ENCODE measurements at places on chromosomes 7 and 10.

GRCh38 chr10:35324196-35324595 is 12.1 kb upstream of the CCNY start:
- no peak for DNase-seq

DNA sequence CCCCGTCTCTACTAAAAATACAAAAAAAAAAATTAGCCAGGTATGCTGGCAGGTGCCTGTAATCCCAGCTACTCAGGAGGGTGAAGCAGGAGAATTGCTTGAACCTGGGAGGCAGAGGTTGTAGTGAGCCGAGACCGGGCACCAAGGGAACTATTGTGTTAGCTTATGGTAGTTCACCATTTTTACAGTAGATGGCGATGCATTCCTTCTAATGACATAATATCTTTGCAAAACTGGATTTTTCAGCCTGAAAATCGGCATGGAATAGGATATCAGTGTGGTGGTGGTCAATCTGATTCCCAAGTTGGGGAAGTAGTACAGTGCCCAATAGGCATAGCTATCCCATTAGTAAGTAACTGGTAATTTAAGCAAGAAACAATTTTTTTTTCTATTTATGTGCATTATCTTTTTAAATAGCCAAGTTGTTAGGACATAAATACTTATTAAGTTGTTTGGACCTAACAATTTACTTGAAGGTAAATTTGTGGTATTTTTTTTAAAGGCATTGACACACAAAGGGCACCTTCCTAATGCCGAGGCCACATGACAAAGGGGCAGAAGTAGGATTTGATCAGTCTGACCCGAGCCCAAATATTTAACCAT is 17.6 kb upstream of the IMPDH1 start:
- no peak for DNase-seq

- DNase-seq, result no peak
Observed at GRCh38 chr7:101236292-101236835, 1.2 kb downstream of the CLDN15 start.

DNA sequence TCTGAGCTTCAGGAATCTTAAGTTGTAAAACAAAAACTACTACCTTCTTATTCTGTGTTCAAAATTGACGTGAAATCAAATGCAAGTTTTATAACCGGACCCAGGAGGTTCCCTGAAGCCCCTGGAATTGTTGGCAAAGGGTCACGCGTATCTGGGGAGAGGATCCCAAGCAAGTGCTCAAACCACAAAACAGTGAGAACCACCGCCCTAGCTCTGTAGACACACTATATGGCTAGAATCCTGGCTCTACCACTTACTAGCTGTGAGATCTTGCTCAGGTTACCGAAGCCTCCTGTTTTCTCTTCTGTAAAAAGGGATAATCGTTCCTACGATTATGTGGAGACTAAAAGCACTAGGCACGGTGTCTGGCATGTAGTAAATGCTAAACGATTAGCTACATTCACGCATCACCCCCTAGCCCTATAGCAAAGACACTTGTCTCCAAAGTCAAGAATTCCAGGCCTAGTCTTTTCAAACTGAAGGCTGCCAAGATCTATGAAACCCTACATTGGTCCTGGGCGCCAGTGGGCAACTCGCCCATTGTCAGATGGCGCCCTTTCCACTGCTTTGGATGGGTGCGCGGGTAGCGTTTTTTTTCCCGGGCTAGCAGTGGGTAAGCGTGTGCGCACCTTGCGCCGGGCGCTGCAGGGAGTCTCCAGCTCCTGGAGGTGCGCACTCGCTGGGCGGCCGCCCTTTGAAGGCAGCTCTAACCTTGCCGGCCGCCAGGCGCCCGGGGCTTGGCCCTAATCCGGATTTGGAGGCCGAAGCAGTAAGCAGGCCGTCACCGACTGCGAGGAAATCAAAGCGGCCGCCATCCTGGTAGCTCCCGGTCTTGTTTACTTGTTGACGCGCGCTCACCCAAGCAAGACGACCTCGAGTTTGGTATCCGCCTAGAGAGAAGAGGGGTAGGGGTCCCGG is 11.6 kb upstream of the NKX2-3 start:
- DNase-seq, result no peak

- DNase-seq, result no peak
Observed at GRCh38 chr7:8627325-8627724, 193.9 kb downstream of the NXPH1 start.

DNA sequence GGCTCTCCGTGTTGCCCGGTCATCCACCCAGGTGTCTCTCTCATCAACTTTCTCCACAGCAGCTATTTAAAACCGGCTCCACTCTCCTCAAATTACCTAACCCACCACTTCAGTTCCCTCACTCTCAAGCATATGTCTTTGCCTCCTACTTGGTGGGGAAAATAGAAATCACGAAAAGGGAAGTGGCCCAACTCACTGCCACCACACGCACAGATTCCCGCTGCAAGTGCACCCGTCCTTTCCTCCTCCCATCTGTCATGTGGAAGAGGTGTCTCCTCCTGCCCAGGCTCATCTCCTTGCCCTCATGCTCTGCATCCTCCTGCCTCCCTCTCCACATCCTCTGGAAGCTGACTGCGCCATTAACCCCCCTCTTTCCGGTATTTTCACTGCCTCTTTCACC is 80.8 kb upstream of the MKX start:
- DNase-seq, result no peak

DNA sequence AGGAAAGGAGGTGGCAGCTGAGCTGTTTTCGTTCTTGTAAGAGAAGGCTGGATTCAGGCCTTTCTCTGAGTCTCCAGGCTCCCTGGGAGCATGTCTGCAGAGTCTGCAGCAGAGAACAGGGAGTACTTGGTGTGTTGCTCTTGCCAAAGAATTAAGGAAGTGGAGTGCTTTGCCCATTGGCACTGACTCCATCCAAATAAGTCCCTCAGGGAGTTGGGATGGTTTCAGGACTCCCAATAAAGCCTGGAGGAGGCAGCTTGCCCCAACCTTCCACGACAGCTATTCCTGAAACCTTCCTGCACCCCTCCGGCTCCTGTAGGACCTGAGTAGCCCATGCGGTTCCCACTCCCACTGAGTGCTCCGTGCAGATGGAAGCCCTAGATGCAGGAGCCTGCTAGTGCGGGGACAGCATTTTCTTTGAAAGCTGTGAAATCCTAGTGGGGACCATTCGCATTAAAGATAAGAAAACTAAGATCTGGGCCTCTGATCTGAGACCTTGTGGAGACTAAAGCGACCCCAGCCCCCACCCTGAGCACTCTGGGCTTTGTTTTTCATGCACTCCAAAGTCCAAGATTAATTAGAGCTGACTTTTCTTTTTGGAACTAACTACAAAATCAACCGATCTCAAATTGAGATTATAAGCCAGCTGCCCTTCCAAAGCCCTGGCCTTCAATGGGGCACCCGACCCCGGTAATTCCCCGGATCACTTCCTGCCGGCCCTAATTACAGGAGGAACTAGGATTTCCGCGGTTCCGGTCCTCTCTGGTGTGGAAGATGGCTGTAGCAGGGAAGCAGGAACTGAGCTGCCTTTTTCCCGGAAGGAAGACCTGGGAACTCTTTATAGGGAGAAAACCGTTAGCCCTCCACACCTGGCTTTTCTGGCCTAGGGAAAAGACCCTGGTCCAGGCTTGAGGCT is 110.2 kb downstream of the COL13A1 start:
- DNase-seq, result no peak

DNA sequence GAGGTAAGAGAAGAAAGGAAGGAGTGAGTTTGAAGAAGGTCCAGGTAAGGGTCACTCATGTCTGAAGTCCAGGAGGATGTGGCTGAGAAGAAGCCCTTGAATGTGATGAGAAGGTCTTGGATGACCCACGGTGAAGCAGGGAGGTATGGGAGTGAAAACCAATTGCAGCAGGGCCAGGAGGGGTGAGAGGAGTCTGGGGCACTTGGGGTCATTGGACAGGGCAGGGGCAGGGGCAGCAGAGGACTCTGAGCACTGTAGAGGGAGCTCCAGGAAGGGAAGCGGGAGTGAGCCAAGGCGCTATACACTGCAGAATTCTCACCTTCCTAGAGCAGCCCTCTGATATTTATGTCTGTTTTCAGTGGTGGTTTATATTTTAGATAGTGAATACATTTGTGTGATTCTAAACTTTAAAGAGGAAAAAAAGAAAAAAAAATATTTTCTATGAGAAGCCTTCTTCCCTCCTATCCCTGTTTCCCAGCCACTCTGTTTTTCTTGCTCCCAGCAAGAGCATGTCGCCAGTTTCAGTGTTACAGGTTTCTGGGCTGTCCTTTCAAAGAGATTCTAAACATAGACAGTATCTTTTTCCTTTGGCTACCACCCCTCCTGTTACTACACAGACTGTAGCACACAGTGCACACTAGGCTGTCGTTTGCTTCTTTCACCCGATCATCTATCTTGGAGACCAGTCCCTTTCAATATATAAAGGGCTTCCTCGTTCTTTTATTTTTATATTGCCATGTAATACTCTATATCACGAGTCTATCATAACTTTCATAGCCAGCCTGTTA is 24.5 kb downstream of the BLVRA start:
- DNase-seq, result no peak

DNA sequence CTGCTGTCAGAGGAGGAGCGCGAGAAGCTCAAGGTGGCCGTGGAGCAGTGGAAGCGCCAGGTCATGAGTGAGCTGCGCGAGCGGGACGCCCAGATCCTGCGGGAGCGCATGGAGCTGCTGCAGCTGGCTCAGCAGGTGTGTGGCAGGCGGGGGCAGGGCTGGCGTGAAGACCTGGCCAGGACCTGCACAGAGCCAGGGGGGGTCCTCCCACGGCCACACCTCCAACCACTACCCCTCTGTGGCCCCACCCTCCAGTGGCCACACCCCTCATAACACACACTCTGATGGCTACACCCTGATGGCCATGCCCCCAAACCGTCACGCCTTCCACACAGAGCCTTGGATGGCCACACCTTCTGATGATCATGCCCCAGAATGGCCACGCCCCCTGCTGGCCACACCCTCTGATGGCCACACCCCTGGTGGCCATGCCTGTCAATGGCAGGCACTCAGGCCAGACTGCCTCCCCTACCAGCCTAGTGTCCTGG is 23.4 kb upstream of the DPYSL4 start:
- no peak for DNase-seq

- DNase-seq, result no peak
Observed at GRCh38 chr10:34681933-34682332, 133.2 kb downstream of the PARD3 start.

- no peak for DNase-seq
Observed at GRCh38 chr7:77338883-77339629, 77.1 kb downstream of the GSAP start.

DNA sequence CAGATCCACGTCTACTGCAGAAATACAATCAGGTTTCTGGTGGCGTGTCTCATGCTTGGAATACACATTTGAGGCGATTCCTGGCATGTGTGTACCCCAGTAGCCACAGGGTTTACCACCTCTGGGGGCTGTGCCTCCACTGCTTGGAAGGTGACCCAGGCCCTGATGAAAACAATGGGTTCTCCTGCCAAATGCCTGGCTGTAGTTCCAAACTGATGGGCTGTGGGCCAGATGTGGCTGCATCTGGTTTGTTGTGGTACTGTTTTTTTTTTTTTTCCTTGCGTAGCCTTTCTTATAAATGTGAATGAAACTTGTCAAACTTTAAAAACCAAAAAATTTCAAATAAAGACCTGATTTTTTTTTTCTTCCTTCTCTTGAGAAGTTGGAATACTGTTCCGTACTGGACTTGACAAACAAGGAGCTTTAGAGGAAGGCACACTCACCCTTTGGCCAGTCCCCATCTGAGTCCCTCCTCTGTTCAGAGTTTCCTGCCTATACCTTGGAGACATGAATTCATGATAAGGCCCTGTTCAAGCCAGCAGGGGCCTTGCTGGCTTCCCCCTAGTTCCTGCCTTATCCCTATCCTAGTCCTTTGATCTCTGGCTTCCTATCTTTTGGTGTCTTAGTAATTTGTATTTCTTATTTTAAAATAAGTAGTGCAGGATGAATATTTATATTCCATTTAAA is 217.1 kb downstream of the PHTF2 start:
- no peak for DNase-seq

DNA sequence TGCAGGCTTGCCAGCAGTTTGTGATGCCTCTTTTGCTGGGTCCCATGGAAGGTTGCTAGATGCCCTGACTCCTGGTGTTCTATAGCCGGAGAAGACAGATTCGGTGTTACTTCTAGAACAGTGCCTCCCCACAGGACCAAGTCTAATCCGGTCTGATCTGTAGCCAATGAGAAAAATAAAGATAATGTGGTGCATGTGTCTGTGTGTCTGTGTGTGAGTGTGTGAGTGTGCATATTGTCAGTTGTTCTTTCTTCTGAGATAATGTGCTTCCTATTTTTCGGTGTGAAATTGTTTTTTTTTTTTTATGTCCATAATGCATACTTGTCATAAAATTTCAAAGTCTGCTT is 29.7 kb upstream of the ZNRF2 start:
- no peak for DNase-seq

DNA sequence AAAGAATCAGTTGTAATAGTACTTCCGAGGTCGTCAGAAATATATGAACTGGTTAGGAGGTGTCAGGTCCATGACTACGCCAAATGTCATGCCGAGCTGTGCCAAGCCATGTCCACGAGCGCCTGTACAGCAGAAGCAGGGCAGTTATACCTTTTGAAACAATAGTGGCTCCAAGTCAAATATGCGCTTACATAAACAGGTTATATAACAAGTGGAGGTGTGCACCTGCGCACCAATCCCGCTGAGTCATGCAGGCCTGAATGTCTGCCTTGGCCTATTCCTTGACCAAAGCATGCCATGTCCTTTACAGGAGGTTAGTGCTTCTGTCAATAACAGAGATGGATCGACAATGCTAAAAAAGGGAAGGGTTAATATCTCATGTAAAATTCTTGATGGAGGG is 21.3 kb upstream of the TRUB1 start:
- no peak for DNase-seq

DNA sequence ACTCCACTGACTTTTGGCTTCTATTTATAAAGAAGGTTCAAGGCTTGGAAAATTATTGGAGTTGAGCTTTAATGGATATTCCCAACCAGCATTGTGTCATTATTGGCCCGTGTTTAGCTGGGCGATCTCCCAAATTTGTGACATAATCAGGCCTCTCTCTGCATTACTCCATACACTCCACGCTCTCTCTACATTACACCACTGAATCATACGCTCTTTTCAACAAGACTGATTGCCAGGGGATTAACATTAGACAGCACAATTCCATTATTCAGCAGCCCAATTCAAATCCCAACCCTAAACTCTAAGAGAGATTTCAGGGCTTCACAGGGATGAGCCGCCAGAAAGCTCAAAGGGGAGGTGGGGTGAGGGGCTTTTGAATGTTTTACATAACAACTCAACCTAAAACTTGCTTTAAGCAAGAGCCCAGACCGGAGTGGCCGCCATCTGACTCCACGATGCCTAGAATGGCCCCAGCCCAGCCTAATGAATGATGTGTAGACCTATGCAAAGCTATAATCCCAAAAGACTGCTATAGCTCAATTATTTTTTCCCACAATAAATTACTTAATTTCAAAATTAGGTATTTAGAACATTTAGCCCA is 61.8 kb downstream of the FGFR2 start:
- DNase-seq, result no peak

- DNase-seq, result no peak
Observed at GRCh38 chr7:30563326-30563942, 31.2 kb upstream of the GARS1 start.

DNA sequence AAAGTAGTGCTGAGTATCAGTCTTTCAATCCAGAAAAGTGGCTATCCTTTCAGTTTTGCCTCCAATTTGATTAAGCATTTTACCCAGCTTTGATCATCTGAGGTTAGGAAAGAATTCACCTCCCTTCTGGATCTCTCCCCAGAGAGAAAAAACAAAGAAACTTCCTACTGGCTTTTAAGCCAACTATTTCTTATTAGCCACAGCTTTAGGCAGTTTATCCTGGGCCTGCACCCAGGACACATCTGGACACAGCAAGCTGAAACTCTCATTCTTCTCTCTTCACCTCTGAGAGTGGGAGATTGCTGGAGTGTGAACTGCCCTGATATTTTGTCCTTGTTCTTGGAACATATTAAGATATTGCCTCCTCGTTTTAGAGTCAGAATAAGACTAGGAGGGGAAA is 43.5 kb upstream of the LSM8 start:
- DNase-seq, result no peak

GRCh38 chr10:129042776-129043595 is 424.1 kb upstream of the MGMT start:
- DNase-seq, result no peak
